ENCODE measurements at places on chromosomes 13 and 19.

DNA sequence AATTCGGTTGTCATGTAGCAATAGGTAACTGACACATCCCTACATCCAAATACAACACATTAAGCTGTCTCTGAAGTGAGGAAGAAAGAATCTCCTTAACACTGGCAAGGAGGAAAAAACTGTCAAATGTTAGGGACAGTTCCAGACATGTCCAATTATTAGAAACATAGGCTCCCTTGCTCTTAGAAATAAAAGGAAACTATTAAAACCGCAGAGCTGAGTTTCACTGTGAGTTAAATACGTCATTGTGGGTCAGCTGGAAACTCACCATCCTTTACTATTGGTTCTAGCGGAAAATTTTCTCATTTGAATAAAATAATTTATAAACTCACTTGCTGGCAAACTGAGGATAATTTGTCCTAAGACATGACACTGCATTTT is 40.7 kb downstream of the STARD13 start:
- no peak for DNase-seq

DNA sequence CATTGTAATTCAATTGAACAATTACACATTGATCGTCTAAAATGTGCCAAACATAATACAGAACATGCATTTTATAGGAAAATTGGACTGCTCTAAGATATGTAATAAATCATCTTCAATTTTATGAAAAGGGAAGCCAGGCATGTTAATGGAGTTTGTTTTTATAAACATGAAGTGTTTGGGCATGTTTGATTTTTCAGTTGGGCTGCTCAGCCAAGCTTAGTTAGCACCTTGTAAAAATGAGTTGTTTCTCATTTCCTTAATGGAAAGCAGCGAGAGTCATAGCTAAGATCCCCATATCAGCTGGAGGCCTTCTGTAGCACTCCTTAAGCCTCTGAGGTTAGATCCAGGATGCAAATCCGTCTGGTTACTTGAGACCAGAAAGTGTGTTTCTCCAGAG is 422.3 kb downstream of the SPRY2 start:
- no peak for DNase-seq

DNA sequence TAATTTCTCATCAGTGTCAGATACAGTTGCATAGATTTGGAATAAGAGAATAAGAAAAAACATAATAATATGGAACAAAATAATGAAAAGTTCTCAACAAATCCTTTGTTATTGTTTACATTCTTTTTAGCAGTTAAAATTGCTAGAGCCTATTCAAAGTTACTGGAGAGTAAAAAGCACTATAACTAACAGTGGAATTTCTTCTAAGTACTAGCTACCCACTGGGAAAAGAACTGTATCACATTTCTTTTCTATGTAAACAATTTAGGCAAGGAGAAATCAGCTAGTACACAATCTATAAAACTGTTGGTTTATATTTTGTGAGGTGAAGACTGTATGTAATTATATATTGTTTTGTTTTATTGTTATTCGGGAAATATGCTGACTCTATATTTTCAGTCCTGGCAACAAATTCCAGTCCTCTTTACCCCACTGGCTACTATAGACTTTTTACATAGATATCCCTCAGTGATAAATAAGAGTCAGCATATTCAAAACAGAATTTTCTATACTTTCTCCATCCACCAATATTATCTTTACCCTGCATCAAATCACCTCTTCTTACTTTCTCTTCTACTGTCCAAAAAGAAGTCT is 222.0 kb downstream of the PCDH9 start:
- DNase-seq = no peak

GRCh38 chr19:7844951-7845350 is 14.9 kb downstream of the EVI5L start:
- DNase-seq = no peak

DNA sequence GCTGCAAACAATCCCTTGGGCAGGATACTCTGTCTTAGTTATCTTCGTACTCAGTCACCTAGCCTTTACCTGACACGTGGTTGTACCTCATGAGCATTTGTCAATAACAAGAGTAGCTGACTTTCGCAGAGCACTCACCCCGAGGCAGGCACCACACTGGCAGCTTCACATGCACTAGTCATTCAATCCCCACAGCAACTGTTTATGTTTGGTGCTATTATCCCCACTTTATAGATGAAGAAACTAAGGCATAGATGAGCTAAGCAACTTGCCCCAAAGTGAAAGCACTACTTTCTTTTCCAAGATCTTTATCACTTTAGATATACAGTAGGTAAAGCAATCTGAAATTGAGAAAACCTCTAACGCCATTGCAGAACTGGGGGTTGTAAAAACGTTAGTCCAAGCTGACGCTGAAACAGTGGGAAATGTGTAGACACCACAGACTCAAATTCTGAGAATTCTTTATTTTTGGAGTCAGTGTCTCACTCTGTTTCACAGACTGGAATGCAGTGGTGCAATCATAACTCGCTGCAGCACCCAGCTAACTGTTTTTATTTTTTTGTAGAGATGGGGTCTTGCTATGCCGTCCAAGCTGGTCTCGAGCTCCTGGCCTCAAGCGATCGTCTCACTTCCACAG is 446.0 kb downstream of the FOXO1 start:
- DNase-seq = no peak

- no peak for DNase-seq
Observed at GRCh38 chr19:20307127-20307526, 140.1 kb downstream of the ZNF486 start.

DNA sequence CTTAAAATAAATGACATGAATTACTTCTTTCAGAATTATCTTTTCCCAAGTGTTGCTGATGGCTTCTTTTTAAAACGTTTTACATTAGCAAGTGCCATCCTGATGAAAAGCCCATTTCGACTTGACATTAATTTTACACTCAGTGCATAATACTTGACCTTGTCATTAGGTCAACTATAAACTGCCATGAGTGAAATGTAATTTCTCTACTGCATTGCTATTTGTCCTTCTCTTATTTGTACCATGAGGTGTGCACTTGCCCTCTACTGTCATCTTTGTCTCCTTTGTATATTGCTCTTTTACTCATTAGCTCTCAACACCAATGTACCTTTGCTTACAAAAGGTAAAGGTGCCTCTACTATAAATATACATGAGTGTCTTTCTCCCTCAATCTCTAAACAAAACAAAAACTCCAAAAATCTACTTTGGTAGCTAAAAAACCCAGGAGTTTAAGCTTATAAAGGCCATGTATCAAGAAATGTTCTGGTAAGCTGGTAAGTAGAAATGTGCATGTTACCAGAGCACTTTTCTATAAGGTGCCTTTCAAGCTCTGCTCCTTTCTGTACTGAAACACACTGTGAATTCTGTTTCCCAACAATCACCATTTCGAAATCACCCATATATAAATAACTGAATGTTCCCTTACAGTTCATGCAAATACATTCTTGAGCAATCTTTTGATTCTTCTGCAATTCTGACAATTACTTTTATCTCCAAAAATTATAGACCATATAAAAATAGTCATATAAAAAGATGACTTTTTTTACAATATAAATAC is 351.4 kb downstream of the SLITRK5 start:
- no peak for DNase-seq

Data from stimulated activated CD8-positive, alpha-beta memory T cell treated with anti-CD3 and anti-CD28 coated beads, Interleukin-4, amount 100 ng/mL, for 4 hours (primary cell).